Erythroblast (primary cell): ENCODE measurements at places on chromosomes 6 and 20.

DNA sequence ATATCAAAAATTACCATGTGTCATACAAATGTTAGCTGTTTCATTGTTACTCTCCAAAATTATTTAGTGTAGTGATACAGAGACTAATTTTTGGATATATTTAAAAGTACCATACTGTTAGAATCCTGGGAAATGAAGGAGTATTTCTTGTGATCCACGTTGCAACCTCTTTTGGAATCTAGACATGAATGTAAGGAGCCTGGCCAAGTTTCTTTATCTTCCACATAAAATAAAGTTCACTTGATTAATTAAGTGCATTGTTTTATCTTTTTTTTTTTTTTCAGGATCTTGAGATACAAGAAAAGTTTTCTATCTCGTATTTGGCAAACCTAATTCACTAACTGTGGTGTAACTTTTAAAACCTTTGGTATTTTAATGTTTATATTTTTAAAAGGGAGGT, 270.7 kb downstream of the SOX4 start:
- DNase-seq: no peak

DNA sequence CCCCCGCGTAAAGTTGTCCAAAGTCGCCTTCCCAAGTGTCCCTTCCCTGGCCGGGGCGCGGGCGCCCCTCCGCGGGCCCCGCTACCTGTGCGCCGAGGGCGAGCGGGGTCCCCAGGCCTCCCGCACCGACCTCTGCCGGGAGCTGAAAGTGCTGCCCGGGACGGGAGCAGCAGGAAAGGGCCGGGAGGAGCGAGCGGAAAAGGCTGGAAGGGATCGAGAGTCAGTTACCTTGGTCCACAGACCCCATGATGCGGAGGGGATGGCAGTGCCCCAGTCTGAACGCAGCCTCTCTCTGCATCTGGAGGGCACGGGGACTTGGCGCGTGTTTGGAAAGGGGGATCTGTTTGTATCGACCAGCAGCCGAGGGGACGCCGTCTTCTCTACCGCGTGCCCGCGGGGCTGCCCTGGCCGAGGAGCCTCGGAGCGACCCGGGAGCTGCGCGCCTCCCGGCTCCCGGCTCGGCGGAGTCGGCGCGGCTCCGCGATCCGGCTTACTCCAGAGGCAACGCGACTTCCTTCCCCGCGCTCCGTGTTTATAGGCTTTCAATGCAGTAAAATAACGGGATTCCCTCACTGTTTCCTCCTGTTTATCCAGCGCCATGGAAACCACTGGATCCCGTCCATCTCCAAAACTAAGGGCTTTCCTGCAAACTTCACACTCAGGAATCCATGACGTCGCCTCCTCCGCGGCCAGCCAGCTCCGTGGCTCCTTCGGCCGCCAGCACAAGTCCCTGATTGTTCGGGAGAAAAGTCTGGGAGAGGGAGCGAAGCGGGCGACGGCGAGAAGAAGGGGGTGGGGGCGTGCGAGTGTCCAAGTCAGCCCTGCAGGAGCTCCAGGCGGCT, 20.0 kb upstream of the NFATC2 start:
- peak; percentile 21 for DNase-seq

DNA sequence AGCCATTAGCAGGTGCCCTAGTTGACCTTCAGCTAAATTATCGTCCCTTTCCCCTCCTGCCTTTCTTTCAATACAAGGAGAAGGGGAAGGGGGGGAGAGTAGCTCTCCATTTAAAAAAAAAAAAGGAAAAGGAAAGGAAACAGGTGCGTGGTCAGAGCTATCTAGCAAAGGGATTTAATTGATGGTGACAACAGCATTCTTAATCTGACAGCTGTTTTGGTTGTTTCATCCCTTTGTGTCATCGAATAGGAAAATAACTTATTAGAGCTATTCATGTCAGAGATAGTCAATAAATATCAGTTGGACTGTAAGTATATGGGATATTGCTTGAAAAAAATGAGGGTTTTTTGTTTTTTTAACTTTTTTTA, 195.2 kb upstream of the SASH1 start:
- no peak for DNase-seq

DNA sequence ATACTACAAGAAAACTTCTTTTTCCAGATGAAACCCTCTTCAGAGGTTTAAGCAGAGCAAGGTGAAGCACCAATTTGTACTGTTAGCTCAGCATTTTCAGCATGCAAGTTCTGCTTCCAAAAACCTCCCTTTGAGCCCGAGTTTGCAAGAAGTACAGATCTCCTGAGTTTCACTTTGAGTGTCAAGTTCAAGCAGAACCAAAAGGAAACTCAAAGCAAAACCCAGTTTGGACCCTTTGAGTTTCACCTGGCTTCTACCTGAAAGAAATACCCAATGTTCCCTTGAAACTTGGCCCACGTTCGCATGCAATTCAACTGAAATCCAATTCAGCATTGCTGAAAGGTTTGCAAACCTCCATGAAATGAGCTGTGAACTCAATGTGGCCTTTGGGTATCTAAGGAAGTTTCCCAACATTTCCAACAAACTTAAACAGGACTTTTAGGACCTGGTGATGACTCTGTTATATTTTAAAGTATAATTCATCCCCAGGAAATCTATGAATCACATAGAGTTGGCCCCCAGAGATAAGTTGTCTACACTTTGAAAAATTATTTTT, 62.9 kb upstream of the HBS1L start:
- peak; percentile 35 for DNase-seq

DNA sequence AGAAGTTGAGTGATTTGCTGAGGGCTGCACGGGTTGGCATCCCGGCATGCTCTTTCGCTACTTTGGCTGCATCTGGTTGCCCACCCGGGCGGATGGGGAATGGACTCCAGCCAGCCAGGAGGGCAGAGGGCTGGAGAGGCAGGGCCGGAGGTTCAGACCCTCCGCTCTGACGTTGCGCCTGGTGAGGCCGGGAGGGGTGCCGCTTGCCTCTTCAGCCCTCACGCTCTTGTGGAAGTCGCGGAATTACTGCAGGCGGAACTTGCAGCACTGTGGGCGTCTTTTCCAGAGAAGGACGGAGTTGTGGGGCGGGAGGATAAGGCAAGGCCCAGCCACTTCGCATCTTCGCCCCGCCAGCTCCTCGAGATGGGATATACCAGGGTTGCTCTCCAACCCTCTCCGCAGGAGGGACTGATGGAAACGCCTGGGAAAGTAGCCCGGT, 656 bp downstream of the RTEL1 start:
- DNase-seq: peak; percentile 67

DNA sequence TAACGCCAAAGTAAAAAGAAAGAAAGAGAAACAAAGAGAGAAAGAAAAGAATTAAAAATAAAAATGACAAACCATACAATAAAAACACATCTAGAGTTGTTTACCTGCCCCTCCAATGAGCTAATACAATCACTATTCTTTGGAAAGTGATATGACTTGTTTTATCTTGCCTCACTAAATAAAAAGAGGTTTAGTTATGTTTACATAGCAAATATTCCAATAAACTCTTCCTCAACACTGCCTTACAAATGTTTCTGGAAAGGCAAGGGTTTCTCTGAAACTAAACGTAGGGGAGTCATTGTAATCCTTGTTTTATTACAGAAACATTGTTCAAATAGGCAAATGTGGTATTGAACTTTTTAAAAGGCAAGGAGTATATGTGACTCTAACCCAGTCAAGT, 396.2 kb downstream of the EPM2A start:
- DNase-seq: no peak

GRCh38 chr6:90298459-90299053, 1.9 kb upstream of the BACH2 start:
- DNase-seq: no peak

- DNase-seq: no peak
These were observed 362.6 kb downstream of the CD109 start for GRCh38 chr6:74058606-74059005.

GRCh38 chr20:46120136-46120535, 2.0 kb downstream of the CD40 start:
- no peak for DNase-seq

DNA sequence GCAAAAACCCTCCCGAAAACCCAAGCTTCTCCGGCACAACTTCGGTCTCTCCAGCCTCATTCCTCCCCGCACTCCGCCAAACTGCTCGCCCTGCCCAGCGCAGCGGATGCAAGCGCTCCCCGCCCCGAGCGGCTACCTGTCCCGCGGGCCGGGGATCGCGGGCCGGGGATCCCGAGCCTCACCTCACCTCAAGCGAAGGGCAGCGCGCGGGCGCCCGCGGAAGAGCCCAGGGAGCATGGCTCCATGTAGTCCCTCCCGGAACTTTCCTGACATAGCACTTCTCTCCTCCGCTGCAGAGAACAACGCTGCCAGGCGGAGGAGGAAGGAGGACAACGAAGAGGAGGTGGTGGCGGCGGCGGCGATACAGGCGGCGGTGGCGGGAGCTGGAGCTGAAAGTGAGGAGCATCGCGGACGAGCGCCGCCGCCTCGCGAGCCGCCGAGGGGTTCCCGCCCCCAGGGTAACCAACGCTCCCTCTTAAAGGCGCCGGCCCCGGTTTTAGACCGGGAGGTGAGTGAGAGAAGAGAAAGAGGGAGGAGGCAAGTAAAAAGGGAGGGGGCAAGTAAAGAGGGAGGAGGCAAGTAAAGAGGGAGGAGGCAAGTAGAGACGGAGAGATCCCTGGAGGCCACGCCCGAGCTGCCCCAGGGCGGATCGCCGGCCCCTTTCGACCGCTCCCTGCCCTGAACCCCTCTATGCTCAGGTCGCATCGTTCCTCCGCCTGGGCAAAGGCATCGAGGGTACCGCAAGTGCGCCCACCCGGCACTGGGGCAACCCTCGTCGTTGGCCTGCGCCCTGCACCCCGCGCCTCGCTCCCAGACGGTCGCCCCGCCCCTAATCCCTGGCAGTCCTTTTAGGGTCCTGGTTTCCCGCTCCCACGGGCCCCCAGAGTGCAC, at the start of gene GPR63:
TSS of gene GPR63 (minus strand) at position 397 of the 891 bp plus-strand sequence. CDS start 37,746 bp downstream, outside the sequence.
- peak; percentile 83 for DNase-seq

DNA sequence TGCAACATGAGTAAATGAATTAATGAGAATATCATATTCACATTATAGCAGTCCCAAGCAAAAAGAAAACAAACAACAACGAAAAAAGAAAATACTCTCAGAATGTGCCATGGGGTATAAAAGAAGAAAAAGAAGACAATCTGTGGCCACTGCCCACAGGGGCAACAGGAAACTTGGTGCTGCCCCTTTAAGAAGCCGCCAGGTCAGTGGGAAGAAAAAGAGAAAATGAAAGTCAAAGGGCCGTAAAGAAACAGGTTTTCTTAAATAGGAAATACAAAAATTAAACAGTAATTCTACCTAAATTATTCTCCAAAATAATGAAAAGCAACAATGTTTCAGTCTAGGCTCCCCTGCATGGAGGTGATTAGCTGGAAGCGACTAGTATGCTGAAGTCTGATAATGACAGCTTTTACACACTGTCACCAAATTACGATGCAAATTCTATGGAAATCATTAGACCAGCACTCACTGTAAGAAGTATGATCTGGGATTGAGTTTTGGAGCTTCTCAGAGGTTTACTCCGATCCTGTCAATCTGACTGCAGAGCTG, 23.6 kb downstream of the GMDS start:
- DNase-seq: peak; percentile 40

DNA sequence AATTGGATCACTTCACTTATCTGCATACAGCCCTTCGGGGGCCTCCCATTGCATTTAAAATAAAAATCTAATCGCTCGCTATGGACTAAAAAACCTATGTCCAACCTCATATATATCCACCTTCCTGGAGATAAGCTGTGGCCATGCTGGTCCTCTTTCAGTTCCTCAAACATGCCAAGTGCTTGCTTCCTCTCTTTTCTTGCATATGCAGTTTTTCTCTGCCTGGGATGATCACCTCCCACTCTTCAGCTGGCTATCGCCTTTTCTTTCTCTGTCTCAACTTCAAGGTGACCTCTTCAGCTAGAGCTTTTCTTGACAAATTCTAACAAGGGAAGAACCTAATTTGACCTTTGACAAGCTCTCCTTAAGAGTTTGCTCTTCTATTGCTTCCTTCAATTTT, 5.6 kb upstream of the TFB1M start:
- no peak for DNase-seq

GRCh38 chr20:36445847-36446246, 95.5 kb upstream of the MYL9 start:
- no peak for DNase-seq

DNA sequence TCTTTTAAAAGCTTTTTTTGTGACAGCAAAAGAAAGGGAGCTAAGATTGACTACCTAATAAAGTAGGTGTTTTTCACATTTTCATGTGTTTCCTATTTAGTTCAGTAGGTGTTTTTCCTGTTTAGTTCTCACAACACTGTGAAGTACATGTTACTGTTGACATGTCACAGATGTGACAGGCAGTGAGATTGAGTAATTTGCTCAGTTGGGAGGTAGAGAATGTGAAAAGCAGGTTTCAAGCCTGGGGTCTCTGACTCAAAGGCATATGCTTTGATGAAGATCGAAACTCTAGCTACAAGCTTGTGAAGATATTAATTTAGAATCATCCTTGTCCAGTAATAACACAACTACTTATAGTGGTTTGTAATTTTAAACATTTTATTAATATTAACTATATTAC, 43.1 kb downstream of the SLX4IP start:
- DNase-seq: no peak

DNA sequence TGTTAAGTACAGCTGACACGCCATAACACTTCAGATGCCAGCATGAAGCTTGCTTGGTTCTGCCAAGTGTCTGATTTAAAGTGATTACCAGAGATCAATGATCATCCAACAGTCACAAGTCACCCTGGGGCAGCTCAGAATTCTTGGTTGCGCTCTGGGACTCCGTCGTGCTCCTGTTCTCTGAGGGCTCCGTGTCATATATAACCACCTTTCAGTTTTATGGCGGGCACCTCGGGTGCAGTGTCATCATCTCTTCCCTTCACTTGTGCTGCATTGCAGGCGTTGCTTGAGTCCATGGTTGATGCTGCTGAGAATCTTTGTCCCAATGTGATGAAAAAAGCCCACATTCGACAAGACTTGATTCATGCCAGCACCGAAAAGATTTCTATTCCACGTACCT, 101.4 kb upstream of the SCGN start:
- DNase-seq: no peak

DNA sequence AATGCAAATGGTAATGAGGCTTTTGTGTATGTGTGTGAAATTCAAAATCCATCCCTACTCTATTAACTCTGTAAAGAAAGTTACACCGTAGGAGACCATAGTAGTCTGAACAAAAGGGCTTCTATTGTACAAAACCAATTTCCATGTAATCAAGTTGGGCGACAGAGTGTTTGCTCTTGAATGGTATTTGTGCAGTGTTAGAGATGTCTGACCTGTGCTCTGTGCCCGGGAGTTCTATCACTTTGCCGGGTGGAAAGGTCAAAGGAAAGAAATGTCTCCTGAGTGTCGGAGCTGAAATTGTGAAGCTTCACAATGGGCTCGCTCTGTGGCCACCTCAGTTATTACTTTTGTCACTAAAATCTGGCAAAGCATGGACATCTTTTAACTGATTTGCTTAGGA, 312.0 kb downstream of the SAMD5 start:
- DNase-seq: no peak

- no peak for DNase-seq
These were observed 91.9 kb downstream of the FOXF2 start for GRCh38 chr6:1481286-1481685.

- DNase-seq: no peak
These were observed 170.1 kb upstream of the LAMP5 start for GRCh38 chr20:9344083-9344920.
